CD4-positive, alpha-beta T cell treated with Interleukin-10 for 1 hour (primary cell): ENCODE measurements at places on chromosomes 2 and 18.

- no peak for DNase-seq
These were observed 208.4 kb downstream of the HDAC4 start for GRCh38 chr2:239192456-239192855.

DNA sequence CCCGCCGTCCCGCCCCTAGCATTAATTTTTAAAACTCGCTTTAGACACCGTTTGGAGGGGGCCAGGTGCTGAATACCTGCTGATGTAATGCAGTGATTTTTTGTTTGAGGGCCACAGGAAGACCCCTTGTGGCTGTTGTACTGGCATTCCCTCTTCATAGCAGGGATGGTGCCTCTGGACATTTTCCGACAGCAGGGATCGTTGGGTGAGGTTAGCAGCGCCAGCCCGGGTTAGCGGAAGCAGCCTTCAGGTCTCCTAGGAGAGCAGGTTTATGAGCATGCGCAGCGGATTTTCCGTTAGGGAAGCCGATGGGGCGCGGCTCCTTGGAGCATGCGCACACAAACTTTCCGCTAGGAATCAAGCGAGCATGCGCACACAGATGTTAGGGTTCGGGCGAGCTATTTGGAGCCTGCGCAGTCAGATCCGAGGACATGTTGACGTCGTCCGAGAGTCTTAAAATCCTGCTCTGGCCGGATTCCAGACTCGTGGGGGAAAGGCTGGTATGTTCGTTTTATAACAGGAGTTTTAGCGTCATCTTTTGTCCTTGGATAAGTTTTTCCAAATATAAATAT is 17.2 kb upstream of the C2orf74 start:
- DNase-seq: peak; percentile 96

- no peak for DNase-seq
These were observed 4.3 kb upstream of the NAGK start for GRCh38 chr2:71064110-71064611.

GRCh38 chr2:30122362-30122761 is 24.4 kb upstream of the YPEL5 start:
- DNase-seq: no peak

- DNase-seq: no peak
These were observed 17.1 kb upstream of the TMEM237 start for GRCh38 chr2:201660293-201660895.

DNA sequence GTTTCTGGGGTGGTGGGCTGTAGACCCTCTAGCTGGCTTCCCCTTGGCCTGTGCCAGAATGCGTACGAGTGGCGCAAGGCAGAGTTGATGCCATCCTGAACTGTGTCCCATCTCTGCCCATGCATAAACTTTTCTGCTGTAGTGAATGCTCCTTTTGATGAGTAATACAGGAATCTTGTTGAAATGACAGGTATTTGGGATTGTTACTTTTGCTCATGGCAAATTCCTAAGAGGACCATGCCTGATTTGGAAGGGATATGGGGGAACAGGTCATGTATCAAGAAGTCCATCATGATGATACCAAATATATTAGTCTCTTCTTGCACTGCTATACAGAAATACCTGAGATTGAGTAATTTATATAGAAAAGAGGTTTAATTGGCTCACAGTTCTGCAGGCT is 648.0 kb downstream of the SLC4A3 start:
- no peak for DNase-seq

GRCh38 chr2:106812383-106812782 is 73.6 kb downstream of the ST6GAL2 start:
- no peak for DNase-seq
